ENCODE measurements at places on chromosomes 13 and 19.
A peak's percentile ranks its signal among the peaks of the same experiment; 100 is the strongest.

GRCh38 chr19:29687897-29688728 lies 22.9 kb downstream of the PLEKHF1 start:
- no peak for DNase-seq

GRCh38 chr13:22040810-22041364 lies 370.0 kb downstream of the FGF9 start:
- DNase-seq, result no peak

DNA sequence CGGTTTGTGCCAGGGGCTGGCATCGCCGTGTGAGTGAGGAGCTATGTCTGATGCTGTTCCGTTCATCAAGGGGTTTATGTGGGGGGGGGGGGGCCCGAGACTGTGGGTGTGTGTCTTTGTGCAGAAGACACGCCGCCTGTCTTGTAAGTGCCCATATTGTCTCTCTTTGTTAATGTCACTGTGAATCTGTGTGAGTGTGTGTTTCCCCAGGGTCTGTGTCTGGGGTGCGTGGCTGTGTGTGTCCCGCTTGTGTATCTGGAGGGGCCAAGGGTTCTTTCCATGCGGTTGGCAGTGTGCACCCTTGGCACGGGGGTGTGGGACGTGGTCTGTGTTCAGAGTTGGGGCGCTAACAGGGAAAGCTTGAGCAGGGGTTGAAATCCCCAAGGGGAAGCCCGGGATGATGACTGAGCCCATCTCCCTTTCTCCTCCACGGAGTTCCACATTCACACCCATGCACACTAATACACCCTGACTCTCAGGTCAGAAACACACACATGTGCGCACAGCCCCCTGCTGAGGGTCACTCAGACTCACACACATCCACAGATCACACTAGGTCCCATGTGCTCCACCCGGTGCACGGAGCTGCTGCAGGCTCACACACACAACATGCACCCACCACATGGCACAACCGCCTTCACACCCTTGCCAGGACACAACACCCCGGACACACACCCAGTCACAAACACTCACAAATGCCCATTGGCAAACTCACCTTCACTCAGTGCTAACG lies 1.8 kb downstream of the NCAN start:
- DNase-seq, result no peak

DNA sequence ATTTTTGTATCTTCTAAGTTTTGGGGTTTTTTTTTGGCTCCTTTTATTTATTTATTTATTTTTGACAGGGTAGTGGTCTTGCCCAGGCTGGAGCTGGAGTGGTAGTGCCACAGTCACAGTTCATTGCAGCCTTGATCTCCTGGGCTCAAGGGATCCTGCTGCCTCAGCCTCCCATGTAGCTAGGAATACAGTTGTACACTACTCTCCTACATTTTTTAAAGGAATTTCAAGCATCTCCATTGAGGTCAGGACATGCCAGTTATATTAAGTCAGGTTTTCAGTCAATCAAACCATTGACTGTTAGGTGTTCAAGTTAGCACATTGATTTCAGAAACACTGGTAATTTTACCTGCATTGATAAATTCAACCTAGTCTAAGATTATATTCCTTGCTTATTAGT lies 480.5 kb upstream of the SPRY2 start:
- no peak for DNase-seq

- DNase-seq, result no peak
These were observed 16.3 kb downstream of the EPS8L1 start for GRCh38 chr19:55091955-55092354.

DNA sequence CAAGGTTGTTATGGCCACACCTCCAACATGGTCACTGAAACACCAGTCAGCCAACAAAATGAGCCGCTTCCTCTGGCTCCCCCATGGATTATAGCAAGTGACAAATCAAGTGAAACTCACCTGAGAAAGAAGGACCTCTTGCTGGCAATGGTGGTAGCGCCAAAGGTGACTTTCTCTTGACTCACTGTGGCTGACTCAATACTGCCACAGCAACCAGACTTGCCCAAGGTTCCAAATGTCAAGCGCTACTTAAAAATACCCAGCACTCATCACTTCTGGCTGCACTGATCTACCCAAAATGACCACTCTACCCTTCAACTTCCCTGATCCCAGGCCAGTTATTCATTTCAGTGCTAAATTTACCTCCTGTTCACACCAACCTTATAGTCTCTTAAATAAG lies 495.5 kb downstream of the FOXO1 start:
- DNase-seq, result no peak

DNA sequence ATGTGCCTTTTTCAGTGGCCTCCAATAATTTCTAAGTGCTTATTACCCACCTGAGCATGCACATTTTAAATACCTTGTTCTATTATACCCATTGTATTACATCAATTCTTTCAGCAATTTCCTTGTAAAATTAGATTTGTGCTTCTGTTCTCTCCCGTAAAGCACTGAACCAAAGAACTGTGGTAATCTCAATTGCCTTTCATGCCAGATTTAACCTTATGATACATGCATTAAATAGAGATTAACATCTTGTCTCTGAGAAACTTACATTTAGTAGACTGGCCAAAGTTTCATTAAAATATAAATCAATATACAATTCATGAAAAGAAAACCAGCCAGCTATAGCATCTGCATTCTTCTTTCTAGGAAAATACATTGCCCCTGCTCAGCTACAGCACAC lies 137.2 kb downstream of the EFNB2 start:
- no peak for DNase-seq

- no peak for DNase-seq
These were observed 493.4 kb upstream of the PCDH20 start for GRCh38 chr13:61908906-61909615.

- DNase-seq, result no peak
These were observed 569 bp upstream of the ZNF792 start for GRCh38 chr19:34964598-34964997.

DNA sequence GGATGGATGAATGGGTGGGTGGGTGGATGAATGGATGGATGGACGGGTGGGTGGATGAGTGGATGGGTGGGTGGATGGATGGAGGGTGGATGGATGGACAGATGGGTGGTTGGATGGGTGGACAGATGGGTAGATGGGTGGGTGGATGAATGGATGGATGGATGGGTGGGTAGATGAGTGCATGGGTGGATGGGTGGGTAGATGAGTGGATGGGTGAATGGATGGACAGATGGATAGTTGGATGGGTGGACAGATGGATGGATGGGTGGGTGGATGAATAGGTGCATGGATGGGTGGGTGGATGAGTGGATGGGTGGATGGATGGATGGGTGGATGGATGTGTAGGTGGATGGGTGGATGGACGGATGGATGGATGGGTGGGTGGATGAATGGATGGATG lies 17.8 kb downstream of the SHC2 start:
- DNase-seq, result no peak

DNA sequence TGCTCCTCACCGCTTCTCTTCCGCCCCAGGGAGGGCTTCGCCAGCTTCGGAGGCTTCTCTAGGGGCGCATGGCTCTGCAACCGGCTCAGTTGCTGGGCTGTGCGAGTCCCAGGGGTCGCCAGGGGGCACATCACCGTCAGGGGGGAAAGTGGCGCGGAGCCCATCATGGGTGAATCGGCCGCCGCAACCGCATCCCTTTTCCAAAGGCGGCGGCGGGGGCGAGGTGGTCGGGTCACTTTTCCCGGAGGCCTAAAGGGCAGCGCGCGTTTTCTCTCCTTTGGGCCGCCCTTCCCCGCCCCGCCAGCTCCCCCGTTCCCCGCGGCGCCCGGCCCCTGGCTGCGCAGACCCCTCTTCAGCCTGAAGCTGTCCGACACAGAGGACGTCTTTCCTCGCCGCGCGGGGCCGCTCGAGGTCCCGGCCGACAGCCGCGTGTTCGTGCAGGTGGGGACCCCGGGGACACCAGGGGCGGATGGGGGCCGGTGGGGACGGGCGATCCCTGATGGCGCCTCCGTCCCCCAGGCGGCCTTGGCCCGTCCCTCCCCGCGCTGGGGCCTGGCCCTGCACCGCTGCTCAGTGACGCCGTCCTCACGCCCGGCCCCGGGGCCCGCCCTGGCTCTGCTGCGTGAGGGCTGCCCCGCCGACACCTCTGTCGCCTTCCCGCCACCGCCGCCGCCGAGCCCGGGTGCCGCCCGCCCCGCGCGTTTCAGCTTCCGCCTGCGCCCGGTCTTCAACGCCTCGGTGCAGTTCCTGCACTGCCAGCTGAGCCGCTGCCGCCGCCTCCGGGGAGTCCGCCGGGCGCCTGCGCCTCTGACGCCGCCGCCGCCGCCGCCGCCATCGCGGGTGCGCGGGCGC lies 1.7 kb downstream of the TGFBR3L start:
- DNase-seq, result no peak

DNA sequence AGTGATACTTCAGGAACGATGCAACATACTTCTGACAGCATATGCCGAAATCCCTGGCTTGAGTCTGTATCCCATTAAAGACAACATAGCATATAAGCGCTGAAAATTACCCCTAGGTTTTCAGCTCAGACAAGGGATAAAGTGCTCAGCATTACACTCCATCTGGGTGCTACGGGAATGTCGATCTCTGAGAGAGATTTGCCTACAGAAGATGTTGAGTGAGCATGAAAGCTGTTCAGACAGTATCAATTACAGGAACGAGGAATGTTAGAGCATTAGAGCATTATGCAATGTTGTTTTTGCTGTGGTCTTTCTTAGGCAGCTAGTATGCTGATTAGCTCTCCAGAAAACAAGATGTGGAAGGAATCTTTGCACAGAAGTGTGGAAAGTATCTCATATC lies 484.5 kb downstream of the LIG4 start:
- DNase-seq, result no peak

DNA sequence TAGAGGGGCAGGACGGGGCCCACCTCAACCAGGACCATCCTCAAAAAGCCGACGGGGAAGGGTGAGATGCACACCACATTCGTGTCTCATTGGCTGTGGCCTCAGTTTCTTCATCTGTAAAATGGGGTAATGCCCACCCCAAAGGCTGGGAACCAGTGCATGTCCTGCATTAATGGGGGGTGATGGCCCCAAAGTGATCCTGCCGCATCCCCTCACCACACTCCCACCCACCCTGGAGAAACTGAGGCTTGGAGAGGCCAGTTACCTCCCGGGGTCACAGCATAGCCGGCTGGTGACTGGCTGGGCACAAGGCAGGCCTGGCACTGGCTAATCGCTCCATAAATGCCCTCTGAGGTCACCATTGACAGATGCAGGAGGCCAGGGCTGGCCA lies 640 bp upstream of the MIDN start:
- no peak for DNase-seq

DNA sequence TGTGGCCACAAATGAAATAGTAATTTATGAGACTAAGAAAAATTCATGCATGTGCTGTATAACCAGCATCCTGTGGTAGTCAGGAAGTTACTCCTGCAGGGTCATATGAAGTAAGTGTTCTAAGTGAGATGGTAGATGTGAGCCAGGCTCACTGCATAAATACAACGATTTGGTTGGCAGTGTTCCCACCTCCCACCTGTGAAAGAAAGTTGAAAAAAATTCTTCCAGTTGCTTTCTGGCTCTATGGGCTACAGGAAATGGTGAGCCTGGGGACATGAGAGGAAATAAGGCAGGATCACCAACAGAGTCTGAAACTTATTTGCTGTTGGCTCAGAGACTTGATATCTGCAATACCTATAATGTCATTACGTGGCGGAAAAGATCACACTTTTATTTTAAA lies 301.7 kb upstream of the SPRY2 start:
- no peak for DNase-seq

GRCh38 chr19:37466277-37466797 lies 907 bp downstream of the ZNF569 start:
- no peak for DNase-seq

GRCh38 chr19:28990522-28990921 lies 222.4 kb downstream of the UQCRFS1 start:
- DNase-seq, result no peak

- no peak for DNase-seq
These were observed 3.1 kb downstream of the ABHD17A start for GRCh38 chr19:1882089-1882785.

GRCh38 chr13:113558461-113558860 lies 26.1 kb upstream of the TFDP1 start:
- DNase-seq, result no peak

- peak; percentile 24 for DNase-seq
These were observed 24.6 kb upstream of the ZNF846 start for GRCh38 chr19:9793071-9793591.

DNA sequence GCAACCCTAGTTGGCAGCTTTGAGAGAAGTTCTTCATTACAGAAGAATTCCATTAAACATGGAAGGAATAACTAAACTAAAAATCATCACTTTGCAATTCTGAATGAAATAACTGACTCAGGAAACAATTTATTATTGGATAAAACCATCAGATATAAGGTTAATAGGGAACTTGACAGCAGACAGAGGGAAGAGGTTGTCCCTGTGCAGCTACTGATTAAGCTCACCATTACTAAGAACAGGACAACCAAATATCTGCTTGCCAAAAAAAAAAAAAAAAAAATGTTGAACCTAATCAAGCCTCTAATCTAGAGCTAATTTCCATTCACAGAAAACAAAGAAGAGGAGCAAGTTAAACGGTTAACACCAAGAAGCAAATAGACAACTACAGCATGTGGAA lies 12.8 kb downstream of the N4BP2L2 start:
- DNase-seq, result no peak

GRCh38 chr19:18349524-18350128 lies 9.2 kb downstream of the PGPEP1 start:
- no peak for DNase-seq

- DNase-seq, result no peak
These were observed at the start of gene DOCK9 for GRCh38 chr13:98977568-98978265. DOCK9 (minus strand) TSS chr13:98978064; CDS start chr13:98977909, 155 bp downstream.

- no peak for DNase-seq
These were observed 53.3 kb upstream of the RAP2A start for GRCh38 chr13:97380696-97381095.

DNA sequence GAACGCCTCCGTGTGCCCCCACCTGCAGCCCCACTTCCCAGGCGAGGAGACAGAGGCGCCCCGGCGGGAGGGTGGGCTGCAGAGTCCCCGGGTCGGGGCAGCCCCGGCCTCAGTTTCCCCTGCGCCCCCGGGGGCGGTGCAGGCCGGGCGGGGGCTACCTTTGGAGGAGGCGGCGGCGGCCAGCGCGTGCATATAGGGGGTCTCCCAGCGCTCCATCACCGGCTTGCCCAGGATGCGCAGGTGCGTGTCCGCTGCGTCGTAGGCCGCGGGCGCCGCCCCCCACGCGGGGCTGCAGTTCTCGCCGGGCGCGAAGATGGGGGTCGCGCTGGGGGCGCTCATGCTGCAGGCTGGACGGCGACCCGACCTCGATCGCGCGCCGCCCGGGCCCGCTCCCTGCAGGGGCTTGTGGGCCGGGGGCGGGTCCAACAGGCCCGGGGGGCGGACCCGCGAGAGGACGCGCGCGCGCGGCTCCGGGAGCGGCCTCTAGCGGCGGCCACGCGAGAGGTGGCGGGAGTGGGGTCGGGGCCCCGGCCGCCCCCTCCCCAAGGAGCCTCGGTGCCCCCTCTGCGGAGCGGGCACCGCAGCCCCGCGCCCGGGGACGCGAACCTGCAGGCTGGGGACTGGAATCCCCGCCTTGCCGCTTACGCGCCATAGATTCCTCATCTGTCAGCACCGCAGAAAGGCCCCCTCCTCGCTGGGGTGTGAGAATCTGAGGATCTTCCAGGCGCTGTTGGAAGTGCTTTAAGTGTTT lies at the start of gene GAMT:
Gene GAMT (minus strand): TSS at position 405 of the 751 bp plus-strand sequence. CDS start 66 bp downstream, at position 339.
- DNase-seq, result peak; percentile 39

GRCh38 chr13:105937451-105937850 lies 598.0 kb downstream of the EFNB2 start:
- no peak for DNase-seq

GRCh38 chr13:33204130-33204927 lies 81.2 kb downstream of the STARD13 start:
- DNase-seq, result no peak

GRCh38 chr19:10872546-10873107 lies 1.3 kb downstream of the CARM1 start:
- DNase-seq, result peak; percentile 4
